Peyer's patch (tissue), 4 donors: ENCODE measurements at places on chromosomes 1 and 21. TPM values are rescaled to one million over a fixed set of nuclear protein-coding genes. Genes with fewer than 3 reads are reported as not detected.

The PROX1 gene
- 7.4 TPM for total RNA-seq

GRCh38 chr1:18722270-18722669, 91.6 kb downstream of the PAX7 start:
- peaks cover 3% of the 10 kb centered on the region for H3K27me3 ChIP-seq
- H3K36me3 ChIP-seq: no peaks in the 10 kb centered on the region
- no peak overlapping the region for H3K27ac ChIP-seq

DNA sequence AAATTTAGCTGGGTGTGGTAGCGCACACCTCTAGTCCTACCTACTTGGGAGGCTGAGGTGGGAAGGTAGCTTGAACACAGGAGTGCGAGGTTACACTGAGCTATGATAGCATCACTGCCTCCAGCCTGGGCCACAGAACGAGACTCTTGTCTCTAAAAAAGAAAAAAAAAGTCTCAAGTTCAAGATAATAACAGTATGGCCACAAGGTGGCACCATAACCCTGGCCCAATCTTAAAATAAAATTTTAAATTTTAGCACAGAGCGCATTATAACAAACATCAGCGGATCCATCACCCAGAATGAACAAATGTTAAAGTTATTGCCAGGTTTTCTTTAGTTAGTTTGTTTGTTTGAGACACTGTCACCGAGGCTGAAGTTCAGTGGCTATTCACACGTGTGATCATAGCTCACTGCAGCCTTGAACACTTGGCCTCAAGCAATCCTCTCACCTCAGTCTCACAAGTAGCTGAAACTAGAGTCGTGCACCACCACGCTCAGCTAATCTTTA, 2.9 kb upstream of the HTR6 start:
- DNase-seq: no peak
- H3K4me3 ChIP-seq: no peak overlapping the region
- H3K36me3 ChIP-seq: peaks cover 20% of the 10 kb centered on the region
- H3K4me1 ChIP-seq: peaks cover 28% of the 10 kb centered on the region
- no peak overlapping the region for H3K27ac ChIP-seq

DNA sequence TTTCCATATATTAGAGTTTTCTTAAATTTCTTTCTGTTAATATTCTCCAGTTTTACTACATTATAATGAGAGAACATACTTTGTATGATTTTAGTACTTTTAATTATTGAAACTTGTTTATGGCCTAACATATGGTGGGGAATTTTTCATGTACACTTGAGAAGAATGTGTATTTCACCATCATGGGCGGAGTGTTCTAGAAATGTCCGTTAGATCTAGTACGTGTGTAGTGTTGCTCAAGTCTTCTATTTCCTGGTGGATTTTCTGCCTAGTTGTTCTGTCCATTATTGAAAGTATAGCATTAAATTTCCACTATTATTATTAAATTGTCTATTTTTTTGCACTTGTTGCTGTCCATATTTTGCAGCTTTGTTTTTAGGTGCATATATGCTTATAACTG, 64.0 kb upstream of the RGS21 start:
- H3K4me3 ChIP-seq: no peak overlapping the region
- H3K27ac ChIP-seq: no peak overlapping the region

GRCh38 chr1:97034651-97035050, 313.1 kb downstream of the PTBP2 start:
- no peak overlapping the region for H3K4me3 ChIP-seq
- no peaks in the 10 kb centered on the region for H3K27me3 ChIP-seq
- H3K36me3 ChIP-seq: no peaks in the 10 kb centered on the region
- H3K27ac ChIP-seq: no peak overlapping the region

DNA sequence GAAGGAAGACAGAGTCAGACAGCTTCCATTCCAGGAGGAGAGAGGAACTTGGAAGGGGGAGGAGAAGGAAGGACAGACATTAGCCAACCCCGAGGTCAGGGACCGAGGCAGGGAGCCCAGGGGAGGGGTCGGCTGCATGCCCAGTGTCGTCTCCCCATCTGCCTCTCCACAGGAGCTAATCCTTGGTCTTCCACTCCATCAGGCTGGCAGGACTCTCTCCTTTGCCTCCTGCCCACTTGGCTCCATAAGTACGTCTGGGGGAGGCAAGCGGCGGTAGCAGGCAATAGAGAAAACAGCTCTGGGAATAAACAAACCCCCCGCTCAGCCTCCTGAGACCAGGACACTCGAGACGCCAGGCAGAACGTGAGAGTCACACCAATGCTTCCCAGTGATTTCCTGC, 71.3 kb downstream of the GRIK3 start:
- H3K27me3 ChIP-seq: no peaks in the 10 kb centered on the region
- H3K36me3 ChIP-seq: no peaks in the 10 kb centered on the region
- no peak overlapping the region for H3K4me3 ChIP-seq

DNA sequence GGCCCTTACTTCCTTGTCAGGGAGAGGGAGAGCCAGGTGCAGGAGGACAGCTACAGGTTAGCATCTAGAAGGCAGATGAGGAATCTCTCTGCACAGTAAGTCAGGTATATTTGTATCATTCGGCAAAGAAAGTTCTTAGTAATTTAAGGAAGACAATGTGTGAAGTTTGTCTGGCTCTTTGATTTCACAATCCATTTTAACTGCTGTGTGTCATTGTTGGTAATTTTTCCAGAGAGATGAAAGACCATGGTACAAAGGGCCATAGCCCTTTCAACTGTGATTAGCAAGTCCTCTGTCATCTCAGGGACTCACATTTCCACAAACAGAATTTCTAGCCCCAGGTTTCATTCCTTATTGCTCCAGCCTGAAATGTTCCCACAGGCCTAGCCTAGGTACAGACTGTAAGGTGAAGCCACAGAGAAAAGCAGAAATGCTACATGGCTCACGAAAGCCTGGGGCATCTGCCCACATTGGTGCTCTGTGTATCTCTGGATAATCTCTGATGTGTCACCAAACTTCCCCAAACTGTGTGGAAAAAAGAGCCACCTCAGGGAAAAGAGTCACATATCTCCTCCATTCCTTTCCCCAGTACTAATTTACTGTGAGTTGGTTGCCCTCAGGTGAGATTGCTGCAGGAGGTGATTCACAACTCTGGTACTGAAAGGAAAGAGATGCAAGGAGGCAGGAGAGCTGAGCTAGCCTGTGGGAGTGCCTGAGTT, 70.6 kb downstream of the SYT6 start:
- no peak overlapping the region for H3K27ac ChIP-seq
- H3K4me3 ChIP-seq: no peak overlapping the region
- no peak for DNase-seq
- no peaks in the 10 kb centered on the region for H3K4me1 ChIP-seq

DNA sequence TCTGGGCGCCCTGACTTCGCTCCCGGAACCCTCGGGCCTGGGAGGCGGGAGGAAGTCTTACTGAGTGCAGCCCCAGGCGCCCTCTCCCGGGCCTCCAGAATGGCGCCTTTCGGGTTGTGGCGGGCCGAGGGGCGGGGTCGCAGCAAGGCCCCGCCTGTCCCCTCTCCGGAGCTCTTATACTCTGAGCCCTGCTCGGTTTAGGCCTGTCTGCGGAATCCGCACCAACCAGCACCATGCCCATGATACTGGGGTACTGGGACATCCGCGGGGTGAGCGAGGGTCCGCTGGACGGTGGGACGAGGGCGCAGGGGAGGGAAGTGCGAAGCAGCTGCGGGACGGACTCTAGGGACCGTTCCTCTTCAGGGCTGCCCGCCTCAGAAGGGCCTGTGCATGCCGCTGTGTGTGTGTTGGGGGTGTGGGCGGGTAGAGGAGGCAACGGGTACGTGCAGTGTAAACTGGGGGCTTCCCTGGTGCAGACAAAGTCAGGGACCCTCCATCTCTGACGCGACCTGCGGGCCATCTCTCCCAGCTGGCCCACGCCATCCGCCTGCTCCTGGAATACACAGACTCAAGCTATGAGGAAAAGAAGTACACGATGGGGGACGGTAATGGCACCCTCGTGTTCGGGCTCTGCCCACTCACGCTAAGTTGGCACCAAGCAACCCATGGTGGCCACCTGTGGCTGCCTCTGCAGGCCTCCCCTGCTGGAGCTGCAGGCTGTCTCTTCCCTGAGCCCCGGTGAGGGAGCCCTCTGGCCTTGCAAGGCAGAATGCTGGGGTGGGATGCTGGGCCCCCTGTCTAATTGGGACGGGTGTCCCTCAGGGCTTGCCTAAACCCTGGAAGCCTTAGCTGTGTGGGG, at the start of gene GSTM1:
Gene GSTM1, plus strand, starts transcription at position 177 of the 859 bp plus-strand sequence. Its CDS starts 57 bp downstream, at position 234.
- no peaks in the 10 kb centered on the region for H3K27me3 ChIP-seq
- no peaks in the 10 kb centered on the region for H3K4me1 ChIP-seq
- H3K36me3 ChIP-seq: no peaks in the 10 kb centered on the region
- DNase-seq: peak; percentile 92
- peak within 1 kb of the TSS; percentile 63 for H3K4me3 ChIP-seq
- H3K27ac ChIP-seq: no peak within 1 kb of the TSS

The DYNLT4 gene
- total RNA-seq: 3.5 TPM

The GNAT2 gene
- not detected for total RNA-seq

The CTSS gene
- 125 TPM for total RNA-seq
